Thoracic aorta (tissue), 2 donors: ENCODE measurements at places on chromosomes 4 and X. TPM values are rescaled to one million over a fixed set of nuclear protein-coding genes. Genes with fewer than 3 reads are reported as not detected.

- no peak overlapping the region for H3K4me3 ChIP-seq
- H3K4me1 ChIP-seq = no peaks in the 10 kb centered on the region
- H3K27me3 ChIP-seq = no peaks in the 10 kb centered on the region
- H3K27ac ChIP-seq = no peak overlapping the region
Measured at GRCh38 chr4:150886597-150886996, 128.5 kb downstream of the LRBA start.

Gene PNMA3
- 0.56 TPM for total RNA-seq

Gene PROM1
- total RNA-seq = 7.1 TPM

DNA sequence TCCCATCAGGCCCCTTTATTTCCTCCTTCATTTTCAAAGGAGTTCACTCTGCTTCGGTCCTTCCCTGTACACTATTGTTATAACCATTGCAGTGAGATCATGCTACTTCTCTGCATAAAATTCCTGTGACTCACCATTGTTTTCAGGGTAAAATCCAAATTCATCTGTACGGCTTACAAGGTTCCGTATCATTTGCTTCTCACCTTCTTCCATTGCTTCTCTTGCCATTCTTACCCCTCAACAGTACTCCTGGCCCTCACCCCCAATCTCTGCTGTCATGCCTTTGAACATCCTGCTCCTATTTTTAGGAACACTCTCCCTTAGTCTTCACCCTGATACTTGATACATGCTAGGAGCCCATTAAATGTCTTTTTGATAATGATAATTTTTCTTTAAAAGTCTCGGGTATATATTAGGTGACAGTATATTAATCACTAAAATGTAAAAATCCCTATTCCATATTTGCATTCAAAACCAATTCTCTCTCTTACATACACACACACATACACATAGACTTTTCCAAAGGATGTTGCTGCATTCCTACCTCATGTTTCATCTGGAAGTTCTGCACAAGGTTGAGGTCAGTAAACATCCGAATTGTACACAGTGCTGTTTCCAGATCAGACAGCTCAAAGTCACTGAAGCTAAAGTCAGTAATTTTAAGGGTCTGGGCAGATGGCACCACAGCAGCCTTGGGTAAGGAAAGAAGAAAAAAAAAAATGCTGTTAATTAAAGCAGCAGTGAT is 103.4 kb downstream of the PDE5A start:
- peaks cover 9% of the 10 kb centered on the region for H3K36me3 ChIP-seq
- H3K27me3 ChIP-seq = no peaks in the 10 kb centered on the region

DNA sequence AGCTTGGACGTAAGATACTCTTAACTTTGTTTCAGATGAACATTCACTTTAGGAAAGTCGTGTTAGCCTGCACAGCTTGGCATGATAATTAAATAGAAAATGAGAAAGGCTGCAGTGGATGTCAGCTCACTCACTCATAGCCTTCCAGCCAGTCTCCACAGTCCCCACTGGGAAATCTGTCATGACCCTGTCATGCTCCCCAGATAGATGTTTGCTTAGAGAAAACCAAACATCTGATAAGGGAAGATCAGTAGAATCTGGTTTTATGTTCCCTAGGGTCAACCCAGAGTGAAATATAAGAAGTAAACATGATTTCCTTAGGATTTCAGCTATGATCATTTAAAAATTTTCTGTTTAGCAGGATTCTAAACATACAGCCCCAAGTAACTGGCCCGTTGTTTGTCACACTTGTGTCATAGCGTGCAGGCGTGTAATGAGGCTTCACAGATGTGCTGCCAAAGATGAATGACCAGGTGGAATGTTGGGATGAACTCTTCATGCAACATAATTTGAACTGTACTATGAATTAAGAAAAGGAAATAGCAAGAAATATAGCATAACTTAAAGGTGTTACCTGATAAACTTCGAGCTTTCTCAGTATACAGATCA is 180.1 kb downstream of the BANK1 start:
- DNase-seq = no peak
- H3K27ac ChIP-seq = no peak overlapping the region
- H3K4me1 ChIP-seq = no peaks in the 10 kb centered on the region
- no peaks in the 10 kb centered on the region for H3K36me3 ChIP-seq
- H3K4me3 ChIP-seq = no peak overlapping the region
- H3K27me3 ChIP-seq = no peaks in the 10 kb centered on the region

Gene IL2
- total RNA-seq = not detected

Gene SLC7A11
- total RNA-seq = 2.6 TPM

- no peak overlapping the region for H3K27ac ChIP-seq
- no peak overlapping the region for H3K4me3 ChIP-seq
- no peaks in the 10 kb centered on the region for H3K4me1 ChIP-seq
- H3K36me3 ChIP-seq = no peaks in the 10 kb centered on the region
Measured at GRCh38 chrX:97367125-97367524, 483.4 kb downstream of the RPA4 start.
